ENCODE measurements at places on chromosomes 1 and 21.

- no peak for DNase-seq
Observed at GRCh38 chr1:166597516-166597915, 241.8 kb upstream of the POGK start.

DNA sequence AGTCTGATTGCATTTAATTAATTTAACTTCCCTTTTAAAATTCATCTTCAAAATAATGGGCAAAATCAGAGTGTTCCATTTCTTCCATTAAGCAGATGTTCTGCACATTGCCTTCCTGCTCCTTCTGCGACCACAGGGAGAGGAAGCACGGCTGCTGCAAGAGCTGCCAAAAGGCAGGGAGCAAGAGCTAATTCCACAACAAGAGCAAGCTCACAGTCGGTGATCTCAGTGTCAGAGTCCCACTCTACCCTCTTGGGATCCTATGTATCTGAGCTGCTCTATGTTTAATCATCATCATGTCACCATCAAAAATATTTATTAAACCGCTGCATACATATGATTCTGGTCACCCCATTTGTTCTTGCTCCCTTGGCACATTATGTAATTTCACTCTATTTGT, 255.3 kb upstream of the CAMK1G start:
- no peak for DNase-seq

GRCh38 chr1:17669866-17670451, 85.2 kb upstream of the ACTL8 start:
- no peak for DNase-seq

DNA sequence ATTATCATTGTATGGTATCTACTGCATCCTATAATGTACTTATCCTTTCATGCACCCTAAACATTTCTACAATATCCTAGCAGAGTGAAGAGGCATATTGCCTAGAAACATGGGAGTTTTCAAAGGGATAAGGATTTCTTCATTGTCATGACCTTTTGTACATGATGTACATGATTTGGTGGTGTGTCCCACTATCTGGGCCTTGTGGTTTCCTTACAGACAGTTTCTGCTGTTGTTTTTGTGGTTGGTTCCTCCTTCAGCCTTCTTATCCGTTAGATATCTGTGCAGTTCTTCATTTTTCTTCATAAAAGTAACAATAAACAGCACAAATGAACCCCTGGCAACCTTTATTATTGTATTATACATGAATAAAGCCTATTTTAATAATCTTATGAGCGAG, 70.4 kb upstream of the BACH1 start:
- DNase-seq = no peak

DNA sequence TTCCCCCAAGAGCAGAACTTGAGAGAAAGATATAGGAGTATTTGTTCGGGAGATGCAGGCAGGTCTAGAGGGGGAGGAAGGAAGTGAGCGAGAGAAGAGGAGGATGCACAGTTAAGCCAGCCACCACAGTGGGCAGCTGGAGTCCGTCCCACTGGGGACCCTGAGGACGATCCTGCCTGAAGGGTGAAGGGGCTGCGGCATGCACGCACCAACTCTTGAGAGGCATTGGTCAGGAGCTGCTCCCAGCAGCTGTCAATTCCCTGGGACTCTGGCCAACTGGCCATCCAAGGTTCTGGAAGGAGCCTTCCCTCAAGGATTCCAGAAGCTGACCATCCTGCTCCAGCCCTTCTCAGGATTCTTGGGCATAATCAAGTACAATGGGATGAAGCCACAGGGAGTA, 246.9 kb downstream of the MATN1 start:
- no peak for DNase-seq

- no peak for DNase-seq
Observed at GRCh38 chr1:163596541-163597258, 274.9 kb downstream of the NUF2 start.

DNA sequence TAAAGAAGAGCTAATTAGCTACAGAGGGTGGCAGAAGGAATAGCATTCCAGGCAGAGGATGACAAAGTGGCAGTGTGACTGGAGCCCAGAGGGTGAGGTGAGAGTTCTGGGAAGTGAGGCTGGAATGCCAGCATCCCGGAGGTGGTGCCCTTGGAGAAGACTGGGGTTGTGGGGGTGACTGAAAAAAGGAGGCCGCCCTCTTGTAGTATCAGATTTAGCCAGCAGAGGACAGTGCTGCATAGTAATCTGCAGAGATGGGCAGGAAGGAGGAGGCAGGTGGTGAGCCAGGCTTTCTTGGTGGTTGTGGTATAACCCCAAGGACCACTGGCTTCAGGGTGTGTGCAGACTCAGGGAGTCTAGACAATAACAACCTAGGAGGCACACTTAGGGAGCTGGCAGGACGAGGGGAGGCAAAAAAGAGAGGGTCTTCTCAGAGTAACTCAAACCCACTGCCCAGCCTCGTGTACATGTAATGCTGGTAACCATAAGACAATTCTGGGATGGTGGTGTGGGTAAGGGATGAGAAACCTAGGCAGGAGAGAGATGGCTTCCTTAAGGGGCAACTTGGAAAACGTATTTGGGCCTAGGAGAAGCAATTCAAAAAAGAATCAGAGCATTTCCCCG, 30.5 kb downstream of the MROH7 start:
- DNase-seq = no peak

DNA sequence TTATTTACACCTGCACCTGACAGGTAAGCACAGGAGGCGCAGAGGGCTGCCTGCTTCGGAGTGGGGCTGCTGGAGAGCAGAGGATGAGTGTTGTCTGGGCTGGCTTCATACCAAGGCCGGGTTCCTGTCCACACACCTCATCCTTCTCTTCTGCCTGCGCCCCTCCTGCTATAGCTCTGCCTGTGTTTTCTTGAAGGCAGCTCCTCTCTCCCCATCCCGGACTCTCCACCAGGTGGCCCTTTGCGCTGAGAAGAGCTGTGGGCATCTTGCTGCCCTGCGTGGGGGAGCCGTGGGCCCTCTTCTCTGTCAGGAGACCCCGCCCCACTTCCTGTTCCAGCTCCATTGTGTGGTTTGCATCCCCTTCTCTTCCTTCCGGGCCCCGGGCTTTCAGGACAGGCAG, 35.0 kb downstream of the ARHGEF10L start:
- no peak for DNase-seq

DNA sequence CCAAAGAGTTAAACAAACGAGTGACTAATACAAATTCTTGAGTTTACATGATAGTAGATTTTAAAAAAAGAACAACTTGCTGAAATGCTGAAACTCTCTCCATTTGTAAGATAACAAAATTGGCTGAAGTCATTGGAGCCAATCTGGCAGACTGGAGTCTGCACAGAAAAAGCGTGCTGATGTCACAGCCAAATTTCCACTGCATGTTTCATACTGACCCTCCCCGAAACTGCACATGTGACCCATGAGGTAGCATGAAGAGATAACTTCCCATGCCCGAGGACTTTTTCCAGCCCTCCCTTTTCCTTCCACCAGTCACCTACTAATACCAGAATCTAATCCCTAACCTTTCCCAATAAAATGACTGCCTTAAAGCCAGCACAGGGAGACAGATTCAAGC, 1.2 kb upstream of the LELP1 start:
- no peak for DNase-seq

DNA sequence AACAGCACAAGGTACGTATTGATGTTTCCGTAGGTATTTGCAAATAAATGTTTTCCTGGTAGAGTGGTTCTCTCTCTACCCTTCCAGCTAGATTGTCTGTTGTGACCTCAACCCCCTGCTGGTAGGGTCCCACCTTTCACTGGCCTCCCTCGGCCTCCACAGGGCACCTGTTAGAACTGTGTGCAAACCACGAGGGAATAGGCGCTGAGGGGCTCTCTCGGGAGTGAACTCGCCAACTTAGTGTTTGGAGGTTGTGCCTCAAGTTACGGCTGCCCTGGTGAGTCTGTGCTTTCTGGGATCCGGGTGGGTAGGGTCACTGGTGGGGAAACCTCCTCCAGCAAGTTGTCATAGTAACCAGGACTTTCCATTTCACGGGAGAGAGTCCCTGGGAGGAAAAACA, 204.7 kb upstream of the EDN2 start:
- no peak for DNase-seq

DNA sequence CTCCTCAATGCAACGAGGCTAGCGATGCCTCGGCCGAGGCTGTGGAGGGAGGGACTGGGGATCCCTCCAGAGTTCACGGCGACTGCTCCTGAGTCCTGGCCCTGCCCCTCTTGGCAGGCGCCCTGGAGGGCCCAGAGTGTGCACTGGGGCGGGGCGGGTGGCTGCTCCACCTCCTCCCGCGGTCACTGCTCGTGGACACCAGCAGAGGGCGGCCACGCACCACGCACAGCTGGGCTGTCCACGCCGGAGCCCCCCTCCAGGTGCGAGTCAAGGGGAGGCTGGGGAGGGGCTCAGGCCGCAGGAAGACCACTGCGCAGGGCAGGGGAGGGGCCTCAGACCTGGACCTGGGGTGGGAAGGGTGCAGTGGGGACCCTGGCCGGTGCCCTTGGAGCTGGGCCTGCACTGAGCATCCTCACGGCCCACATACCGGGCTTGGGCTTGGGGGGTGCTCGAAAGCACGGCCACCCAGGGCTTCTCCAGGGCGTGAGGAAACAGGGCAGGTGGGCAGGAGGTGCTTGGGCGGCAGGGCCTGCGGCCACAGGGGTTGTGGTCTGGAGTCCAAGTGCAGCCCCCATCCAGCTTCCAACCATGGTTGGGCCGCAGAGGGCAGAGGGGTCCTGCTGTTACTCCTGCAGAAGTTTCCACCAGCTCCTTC, 20.6 kb upstream of the TTC34 start:
- DNase-seq = no peak

DNA sequence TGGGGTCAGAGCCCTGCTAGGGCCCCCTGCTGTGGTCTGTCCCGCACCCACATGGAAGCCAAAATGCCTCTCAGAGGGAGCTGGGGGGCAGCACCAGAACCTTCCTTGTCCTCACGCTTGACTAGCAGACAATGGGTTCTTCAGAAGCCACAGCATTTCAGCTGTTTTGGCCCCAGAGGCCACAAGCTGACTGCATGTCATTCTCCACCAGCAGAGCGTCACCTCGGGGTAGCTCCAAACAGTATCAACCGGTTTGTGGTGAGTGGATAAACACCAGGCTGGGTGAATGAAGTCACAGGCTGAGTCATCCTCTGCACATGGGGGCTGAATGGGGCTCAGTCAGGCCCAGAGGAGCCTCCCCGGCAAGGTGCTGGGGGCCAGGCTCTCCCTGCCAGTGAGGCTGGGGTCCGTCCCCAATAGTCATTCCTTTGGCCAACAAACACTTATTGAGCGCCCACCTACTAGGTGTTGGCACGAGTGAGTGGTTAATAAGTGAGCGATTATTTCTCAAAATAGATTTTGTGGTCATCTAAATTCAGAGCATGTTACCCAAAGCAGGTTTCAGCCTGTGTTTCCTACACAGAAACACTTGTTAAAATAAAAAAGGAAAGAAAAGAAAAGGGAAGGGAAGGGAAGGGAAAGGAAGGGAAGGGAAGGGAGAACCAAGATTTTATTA, 9.1 kb downstream of the OLIG1 start:
- DNase-seq = no peak

DNA sequence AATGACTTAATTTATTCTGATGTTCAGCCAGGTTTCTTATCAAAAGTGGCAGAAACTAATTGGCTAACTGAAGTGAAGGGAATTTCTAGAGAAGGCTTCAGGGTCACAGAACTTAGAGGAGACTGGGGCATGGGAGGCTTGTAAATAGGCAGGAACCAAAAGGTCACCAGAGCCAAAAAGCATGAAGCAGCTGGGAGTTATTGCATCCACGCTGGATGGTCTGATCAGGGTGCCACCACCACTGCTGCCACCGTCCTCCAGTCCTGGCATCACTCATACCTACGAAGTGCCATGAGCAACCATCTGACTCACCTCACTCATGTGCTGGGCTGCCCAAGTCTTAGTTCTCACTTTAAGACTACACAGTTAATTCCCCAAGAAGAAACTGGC, 82.5 kb upstream of the DPH5 start:
- no peak for DNase-seq

GRCh38 chr1:203453016-203453415, 22.6 kb upstream of the PRELP start:
- no peak for DNase-seq

DNA sequence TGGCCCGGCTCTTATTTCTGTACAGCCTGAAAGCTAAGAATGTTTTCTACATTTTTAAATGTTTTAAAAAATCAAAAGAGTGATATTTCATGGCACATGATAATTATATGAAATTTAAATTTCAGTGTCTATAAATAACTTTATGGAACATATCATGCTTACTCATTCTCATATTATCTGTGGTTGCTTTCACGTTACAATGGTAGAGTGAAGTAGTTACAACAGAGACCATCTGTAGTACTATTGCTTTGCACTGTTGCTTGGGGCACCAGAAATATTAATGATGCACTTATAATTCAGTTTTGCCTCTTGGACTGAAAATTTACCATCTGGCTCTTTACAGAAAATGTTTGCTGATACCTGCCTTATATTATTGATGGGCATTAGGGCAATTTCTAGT, 481.6 kb downstream of the PLPP3 start:
- DNase-seq = no peak

GRCh38 chr1:229953736-229954326, 113.2 kb upstream of the GALNT2 start:
- DNase-seq = no peak

- no peak for DNase-seq
Observed at GRCh38 chr21:27673581-27673980, 706.7 kb upstream of the ADAMTS5 start.

GRCh38 chr21:14306126-14306907, 76.6 kb downstream of the HSPA13 start:
- DNase-seq = no peak

DNA sequence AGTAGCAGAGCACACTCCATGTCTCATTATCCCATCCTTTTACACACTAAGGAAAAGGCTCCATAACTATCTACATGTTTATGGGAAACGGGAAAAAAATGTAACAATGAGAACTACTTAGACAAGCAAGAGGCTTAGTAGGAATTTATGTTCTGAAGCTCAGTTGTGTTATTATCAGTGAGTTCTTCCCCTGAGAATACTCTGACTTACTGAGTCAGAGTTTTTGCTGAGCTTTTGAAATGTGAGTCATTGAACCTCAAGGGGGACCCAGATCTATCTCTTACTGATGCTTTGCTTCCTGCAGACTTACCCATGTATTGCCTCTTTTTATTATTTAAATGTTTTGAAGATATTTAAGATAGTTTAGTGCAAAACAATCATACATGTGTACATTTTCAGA, 20.1 kb downstream of the CFHR5 start:
- peak; percentile 3 for DNase-seq

GRCh38 chr1:46805755-46806154, 6.9 kb downstream of the CYP4B1 start:
- DNase-seq = no peak

GRCh38 chr1:157806431-157807149, 13.3 kb downstream of the FCRL1 start:
- no peak for DNase-seq

All from T1000 (cell line).